ENCODE measurements at places on chromosomes 16 and 17.
A peak's percentile ranks its signal among the peaks of the same experiment; 100 is the strongest.

DNA sequence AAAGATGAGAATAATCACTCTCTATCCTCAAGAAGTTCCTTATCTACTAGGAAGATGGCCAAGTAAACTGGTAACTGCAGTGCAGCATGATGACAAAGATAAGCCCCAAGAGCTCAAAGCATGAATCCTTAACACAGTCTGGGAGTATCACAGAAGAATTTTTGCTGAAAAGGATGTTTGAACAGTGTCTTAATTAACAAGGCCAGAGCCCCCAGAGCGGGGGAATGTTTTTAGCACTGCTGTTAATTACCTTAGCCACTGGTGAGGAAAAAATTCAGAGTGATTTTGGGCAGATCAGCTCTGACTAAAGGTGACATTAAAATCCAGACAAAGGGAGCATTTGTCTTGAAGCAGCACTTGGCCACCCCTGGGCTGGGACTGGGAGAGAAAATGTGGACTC lies 30.1 kb downstream of the ADAMTS18 start:
- no peak for DNase-seq

GRCh38 chr17:29107933-29108822 lies 65.2 kb downstream of the PIPOX start:
- peak; percentile 39 for DNase-seq

DNA sequence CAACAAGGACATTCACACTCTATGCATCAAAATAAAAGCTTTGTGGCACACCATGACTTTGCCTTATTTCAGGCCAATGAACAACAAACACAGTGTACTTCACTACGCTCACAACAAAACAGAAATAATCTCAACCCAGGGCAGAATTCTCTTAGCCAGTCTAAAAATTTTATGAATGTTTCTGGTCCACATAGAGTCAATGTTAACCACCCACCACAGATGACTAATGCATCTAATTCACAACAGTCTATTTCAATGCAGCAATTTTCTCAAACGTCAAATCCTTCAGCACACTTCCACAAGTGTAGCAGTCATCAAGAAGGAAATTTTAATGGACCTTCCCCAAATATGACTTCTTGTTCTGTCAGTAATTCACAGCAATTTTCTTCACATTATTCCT lies 101.7 kb downstream of the CHD9 start:
- no peak for DNase-seq

GRCh38 chr16:56898847-56899246 lies 33.1 kb upstream of the HERPUD1 start:
- no peak for DNase-seq

DNA sequence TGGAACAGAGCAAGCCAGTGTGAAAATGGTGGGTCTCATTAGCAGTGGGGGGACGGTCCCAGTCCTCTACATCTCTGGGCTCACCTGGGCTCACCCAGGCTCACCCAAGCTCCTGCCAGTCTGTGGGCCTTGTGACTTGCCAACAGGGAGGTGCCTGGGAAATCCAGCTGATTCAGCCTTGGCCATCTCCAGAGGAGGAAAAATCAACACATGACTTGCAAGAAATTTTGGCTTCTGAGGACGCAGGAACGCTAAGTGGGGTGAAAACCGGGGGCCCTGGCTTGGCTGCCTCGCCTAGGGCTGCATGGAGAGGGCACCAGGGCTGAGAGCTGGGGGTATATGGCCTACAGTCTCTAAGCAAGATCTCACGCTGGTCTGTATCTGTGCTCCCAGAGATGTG lies 47.7 kb downstream of the VAC14 start:
- no peak for DNase-seq

- no peak for DNase-seq
These were observed 100.7 kb downstream of the ABCA8 start for GRCh38 chr17:68854452-68854851.

- no peak for DNase-seq
These were observed 1.1 kb upstream of the TPPP3 start for GRCh38 chr16:67394155-67395104.

DNA sequence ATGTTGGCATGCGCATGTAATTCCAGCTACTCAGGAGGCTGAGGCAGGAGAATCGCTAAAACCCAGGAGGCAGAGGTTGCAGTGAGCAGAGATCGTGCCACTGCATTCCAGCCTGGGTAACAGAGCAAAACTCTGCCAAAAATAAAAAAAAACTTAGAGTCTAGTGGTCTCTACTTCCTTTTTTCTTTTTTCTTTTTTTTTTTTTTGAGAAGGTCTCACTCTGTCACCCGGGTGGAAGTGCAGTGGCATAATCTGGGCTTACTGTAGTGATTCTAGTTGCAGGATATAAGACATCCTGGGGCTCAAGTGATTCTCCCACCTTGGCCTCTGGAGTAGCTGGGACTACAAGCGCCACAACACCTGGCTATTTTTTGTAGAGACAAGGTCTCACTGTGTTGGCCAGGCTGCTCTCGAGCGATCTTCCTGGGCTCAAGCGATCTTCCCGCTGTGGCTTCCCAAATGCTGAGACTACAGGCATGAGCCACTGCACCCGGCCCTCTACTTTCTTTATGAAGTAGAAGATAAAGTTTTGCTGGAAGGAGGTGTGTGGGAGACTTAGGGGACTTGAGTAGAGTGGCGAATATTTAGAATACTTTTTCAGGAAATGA lies 47.9 kb upstream of the TAOK1 start:
- DNase-seq: no peak

- no peak for DNase-seq
These were observed 4.5 kb upstream of the TMEM92 start for GRCh38 chr17:50269477-50270434.

GRCh38 chr17:27386206-27387075 lies 69.8 kb upstream of the KSR1 start:
- DNase-seq: no peak

GRCh38 chr17:8018436-8018835 lies 16.0 kb downstream of the GUCY2D start:
- DNase-seq: no peak

DNA sequence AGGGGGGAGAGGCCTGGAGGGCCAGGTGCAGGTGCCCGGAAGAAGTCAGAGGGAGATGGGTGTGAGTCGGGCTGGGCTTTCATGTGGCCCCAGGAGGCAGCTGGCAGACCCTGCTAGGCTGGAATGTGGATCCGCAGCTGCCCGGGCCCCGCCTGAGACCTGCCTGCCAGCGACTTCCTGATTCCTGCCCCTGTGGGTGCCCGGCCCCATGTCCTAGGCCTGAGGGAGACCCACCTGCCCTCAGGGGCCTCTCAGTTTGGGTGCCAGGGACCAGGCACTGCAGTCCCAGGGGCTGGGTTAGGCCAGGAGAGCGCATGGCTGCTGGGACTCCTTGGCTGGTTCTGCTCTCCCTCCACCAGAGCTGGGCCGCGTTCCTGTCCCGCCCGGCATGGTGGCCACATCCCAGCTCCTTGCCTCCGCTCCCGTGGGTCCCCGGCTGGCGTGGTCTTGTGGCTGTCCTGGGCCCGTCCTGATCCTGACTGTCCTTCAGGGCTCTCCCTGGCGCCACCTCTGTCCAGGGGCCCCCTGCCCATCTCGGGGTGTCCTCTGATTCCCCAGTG lies 22.1 kb upstream of the SPNS2 start:
- no peak for DNase-seq

DNA sequence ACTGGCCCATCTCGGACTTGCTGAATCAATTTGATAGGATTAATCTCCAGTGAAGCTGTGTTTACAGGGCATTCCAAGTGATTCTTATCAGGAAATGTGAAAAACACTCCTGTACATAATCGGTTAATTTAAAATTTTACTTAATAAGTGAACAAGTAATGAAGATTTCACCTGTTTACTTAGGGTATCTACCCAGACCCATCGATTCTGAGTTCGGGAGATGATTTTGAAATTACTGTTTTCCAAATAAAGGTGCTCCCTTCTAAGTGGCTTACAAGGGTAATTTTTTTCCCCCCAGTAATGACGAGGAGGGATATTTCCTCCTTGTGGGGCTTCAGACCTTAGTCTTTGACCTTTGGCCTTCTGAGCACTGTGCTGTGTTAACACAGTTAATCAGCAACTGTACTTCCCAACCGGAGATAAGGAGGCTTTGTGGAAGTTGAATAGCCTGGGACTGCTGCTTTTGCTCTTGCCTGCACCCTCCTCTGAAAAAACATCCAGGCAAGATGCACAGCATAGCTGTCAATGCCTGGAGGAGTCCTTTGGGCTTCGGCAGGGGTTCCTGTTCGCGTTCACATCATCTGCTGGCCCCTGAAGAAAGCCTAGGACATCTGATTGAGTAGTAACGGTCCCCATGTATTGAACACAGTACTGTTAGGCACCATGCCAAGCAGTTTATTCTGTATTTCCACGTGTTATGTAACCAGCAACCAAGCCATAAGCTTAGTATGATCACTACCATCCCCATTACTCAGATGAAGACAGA lies 1.8 kb downstream of the FAHD1 start:
- DNase-seq: no peak

DNA sequence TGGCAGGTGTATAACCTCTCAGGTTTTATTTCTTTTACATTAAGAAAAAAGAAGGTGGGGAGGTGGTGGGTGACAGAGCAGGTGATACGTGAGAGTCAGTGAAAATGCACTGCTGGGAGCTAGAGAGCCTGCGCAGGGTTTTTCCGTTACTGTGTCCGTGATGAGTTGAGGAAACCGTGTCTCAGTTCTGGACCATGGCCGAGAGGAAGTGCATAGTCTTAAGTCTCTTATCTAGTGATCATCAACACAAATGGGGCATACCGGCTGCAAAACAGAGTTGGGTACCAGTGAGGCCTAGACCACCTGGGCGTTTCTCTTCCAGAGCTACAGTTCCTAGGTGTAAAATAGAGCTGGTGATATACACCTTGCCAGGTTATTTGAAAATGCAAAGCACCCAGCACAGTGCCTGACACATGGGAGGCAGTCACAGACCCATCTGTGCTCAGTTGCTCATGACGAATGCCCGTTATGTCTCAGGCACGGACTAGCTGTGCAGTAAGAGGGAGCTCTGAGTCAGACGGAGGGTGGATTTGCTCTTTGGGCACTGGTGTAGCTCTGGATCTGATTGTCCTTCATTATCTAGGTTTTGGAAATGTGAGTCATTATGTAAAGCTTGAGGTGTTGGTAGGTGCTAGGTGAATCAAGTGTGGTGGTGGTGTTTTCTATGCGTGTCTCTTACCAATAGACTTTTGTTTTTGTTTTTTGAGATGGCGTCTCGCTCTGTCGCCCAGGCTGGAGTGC lies 60.9 kb downstream of the RPTOR start:
- DNase-seq: no peak

- DNase-seq: no peak
These were observed 34.4 kb downstream of the KNOP1 start for GRCh38 chr16:19683453-19684236.

DNA sequence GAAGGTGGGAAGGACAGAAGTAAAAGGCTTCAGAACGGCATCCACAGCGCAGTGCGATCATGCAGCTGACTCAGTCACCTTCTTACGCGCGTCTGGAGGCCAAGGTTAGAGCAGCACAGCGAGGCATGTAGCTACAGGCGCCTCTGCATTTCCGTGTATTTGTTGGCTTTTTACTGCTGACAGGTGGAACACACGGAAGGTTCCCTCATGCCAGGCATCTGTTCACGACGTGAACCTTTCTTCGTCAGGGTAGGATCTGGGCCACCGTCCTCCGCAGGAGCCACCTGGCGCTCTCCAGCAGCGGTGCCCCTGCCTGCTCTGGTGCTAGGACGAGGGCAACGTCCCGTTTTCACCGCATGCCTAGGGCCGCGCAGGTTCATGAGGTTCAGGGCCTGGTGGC lies 15.3 kb downstream of the TMEM204 start:
- DNase-seq: no peak

GRCh38 chr17:47246120-47246519 lies 7.5 kb upstream of the ITGB3 start:
- no peak for DNase-seq

DNA sequence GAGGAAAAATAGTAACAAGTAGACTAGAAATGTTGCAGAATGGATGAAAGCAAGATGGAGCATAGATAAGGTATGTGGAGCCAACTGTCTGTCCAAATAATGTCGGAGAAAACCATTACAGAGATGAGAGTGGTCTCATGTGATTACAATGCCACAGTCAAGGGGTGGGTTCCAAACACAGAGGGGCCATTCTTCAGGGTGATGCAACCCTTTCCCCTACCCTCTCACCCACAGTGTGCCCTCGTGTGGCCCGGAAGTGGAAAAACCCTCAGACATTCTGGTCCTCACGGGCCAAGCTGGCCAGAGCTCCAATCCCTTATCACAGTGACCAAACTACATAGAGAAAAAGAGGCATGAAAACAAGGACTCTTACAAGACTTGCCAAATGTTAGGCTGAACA lies 17.7 kb upstream of the HS3ST3A1 start:
- no peak for DNase-seq

DNA sequence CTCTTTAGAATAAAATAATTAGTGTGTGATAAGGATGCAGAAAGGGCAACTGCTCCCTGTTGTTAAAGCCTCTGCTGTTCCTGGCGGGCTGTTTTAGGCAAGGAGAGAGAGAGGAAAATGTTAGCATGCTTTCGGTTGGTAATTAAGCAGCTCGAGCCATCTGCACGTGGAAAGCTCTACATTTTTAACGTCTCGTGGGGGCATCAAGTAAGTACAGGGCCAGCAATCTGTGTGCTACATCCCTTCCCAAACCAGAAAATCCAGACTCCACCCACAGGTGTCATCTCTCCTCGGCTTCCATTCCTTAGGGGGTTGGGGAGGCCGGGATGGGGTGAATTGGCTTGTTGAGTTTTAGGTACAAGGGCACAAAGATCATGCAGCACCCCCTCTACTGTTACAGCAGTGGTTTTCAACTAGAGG lies 62.4 kb upstream of the MARCHF10 start:
- no peak for DNase-seq

DNA sequence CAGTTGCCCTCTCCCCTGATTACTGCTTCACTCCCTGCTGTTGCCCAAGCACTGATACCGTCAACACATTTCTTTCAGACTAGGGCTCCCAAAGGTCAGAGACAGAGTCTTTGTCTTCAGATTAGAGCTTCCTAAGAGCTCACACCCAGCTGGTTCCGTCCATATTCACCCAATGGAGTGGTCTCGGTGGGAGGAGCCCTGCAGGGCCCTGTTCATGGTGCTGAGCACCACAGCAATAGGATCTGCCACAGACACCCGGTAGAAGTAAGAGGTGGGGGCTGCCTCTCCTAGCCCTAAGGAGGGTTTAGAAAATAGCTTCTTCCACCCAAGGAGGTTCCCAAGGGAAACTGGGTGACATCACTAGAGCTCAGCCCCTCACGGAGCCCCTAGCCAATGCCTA lies 128.3 kb downstream of the CCDC144A start:
- no peak for DNase-seq

GRCh38 chr17:72996791-72997190 lies 95.7 kb downstream of the SLC39A11 start:
- DNase-seq: no peak

DNA sequence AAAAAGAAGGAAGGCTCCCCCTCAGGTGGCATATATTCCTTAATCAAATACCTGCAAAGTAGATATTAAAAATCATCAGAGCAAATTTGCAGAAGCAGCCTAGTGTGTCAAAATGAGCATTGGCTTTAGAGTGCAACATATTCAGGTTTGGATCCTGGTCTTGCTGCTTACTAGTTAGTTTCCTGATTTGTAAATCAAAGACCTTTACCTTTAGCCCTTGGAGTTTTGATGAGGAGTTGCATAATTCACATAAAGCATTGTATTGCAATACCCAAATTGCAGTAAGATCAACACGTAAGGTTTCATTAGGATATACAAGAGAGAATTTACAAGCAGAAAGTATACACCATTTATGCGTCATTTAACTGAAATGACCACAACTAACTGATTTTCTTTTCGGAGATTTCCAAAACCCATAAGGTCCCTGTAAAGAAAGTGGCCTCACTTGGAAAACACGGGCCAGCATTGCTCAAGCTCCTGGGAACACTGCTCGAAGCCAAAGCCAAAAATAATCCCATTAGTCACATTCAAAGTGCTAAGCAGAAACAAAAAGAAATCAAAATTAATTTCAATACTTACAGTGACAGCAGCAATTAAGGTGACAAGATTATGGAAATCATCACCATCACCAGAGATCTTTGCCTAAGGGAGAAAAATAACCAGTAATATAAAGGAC lies 415.9 kb upstream of the ERCC4 start:
- DNase-seq: no peak

Data from progenitor cell of endocrine pancreas (in vitro differentiated cells).